ENCODE measurements at places on chromosomes 7 and 10. TPM values are rescaled to one million over a fixed set of nuclear protein-coding genes. Genes with fewer than 3 reads are reported as not detected.

DNA sequence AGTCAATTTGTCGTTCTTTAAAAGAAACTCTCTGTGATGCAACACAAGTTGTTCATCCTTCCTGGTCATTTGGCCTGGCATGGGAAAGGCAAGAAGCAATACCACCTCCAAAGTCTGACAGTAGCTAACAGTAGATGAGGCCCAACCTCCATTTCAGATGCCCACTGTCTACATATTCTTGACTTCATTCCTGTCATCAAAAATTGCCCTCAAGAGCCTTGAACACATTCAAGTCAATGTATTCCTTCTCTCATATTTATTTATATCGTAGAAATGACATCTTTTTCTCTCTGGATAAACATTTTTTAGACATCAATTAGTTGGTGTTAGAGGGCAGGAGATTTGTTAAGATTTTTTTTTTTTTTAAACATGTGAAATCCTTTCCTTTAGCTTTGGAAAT, 33.7 kb downstream of the ABLIM1 start:
- no peaks in the 10 kb centered on the region for H3K36me3 ChIP-seq
- no peaks in the 10 kb centered on the region for H3K27me3 ChIP-seq
- peaks cover 46% of the 10 kb centered on the region for H3K4me1 ChIP-seq

DNA sequence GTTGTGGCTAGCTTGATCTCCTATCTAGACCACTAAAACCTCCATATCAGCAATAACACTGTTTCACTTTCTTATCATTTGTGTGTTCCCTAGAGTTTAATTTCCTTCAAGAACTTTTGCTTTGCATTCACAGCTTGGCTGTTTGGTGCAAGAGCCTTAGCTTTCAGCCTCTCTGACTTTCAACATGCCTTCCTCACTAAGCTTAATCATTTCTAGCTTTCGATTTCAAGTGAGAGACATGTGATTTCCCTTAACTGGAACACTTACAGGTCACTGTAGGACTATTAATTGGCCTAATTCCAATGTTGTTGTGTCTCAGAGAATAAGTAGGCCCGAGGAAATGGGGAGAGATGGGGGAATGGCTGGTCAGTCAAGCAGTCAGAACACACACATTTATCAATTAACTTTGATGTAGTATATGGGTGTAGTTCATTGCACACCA, 10.6 kb upstream of the BPGM start:
- H3K27ac ChIP-seq: no peak overlapping the region
- H3K27me3 ChIP-seq: no peaks in the 10 kb centered on the region
- H3K4me1 ChIP-seq: peaks cover 7% of the 10 kb centered on the region
- DNase-seq: no peak
- H3K4me3 ChIP-seq: no peak overlapping the region

- peaks cover 9% of the 10 kb centered on the region for H3K27me3 ChIP-seq
- DNase-seq: no peak
- H3K36me3 ChIP-seq: no peaks in the 10 kb centered on the region
These were observed 166.4 kb downstream of the CHN2 start for GRCh38 chr7:29360633-29361625.

Gene PTPRE
- total RNA-seq: 3.1 TPM

GRCh38 chr7:128166603-128167041, 74.5 kb upstream of the LEP start:
- H3K27me3 ChIP-seq: peaks cover 60% of the 10 kb centered on the region
- no peak for DNase-seq
- H3K36me3 ChIP-seq: peaks cover 3% of the 10 kb centered on the region

DNA sequence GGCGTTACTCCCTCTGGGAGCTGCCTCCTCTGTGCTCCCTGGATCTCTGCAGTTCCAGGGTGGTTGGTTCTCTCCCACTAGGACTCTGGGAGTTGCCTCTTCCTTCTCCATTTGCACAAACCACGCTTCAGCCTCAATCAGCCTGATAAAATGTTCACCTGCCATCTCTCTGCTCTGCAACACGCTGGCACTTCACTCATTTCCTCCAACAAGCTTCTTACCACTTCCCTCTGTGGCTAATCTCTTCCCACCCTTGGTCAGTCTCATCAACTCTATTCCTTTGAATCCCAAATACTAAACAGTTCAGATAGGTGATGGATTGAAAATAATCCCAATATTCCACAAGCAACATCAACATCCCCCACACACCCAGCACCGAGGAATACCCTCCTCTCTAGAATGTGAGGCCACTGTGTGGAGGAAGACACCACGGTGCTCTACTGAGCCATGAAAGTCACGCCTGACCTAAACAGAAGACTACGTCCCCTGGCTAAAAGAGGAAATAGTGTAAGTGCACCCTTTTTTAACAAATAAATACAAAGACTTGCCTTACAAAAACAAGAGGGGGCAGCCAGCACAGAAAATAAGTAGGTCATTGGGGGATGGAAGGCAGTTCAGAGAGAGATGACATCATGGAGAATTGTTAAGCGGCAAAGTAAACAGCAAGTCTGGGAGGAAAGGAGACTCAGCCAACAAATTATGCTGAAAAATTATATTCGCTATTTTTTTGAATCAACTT, 1.9 kb upstream of the FAM170B start:
- peak overlapping the region; percentile 22 for H3K27ac ChIP-seq
- H3K27me3 ChIP-seq: peaks cover 5% of the 10 kb centered on the region
- no peak overlapping the region for H3K4me3 ChIP-seq
- no peak for DNase-seq
- peaks cover 23% of the 10 kb centered on the region for H3K4me1 ChIP-seq

- H3K4me1 ChIP-seq: peaks cover 13% of the 10 kb centered on the region
- no peak overlapping the region for H3K27ac ChIP-seq
- no peak overlapping the region for H3K4me3 ChIP-seq
- H3K27me3 ChIP-seq: no peaks in the 10 kb centered on the region
- peak; percentile 44 for DNase-seq
- H3K36me3 ChIP-seq: peaks cover 7% of the 10 kb centered on the region
These were observed 20.1 kb upstream of the PRKAR1B start for GRCh38 chr7:747186-747585.

GRCh38 chr10:50622706-50623662, 772 bp downstream of the SGMS1 start:
- no peak for DNase-seq
- H3K4me1 ChIP-seq: peaks cover 26% of the 10 kb centered on the region
- H3K27me3 ChIP-seq: no peaks in the 10 kb centered on the region
- peak overlapping the region; percentile 82 for H3K4me3 ChIP-seq
- H3K36me3 ChIP-seq: no peaks in the 10 kb centered on the region

Gene UCN3
- total RNA-seq: not detected

GRCh38 chr7:3076163-3076562, 32.5 kb upstream of the CARD11 start:
- DNase-seq: no peak
- H3K4me1 ChIP-seq: no peaks in the 10 kb centered on the region

DNA sequence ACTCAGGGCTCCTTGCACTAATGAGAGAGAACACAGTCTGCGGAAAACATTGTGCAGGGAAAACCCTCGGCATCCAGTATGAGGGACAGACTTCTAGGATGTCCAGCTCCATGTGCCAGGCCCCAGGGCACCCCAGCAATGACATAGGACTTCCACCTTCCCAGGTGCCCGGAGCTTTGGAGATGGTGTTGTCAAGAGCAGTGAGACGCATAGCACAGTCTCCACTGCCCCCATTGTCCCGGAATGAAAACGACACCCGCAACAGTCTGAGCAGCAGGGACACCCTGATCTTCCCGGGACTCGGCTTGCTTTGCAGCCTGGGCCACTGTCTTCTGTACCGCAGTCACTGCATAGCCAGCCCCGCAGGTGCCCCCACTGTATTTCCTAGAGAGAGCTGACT, 339.2 kb upstream of the ADARB2 start:
- H3K27me3 ChIP-seq: no peaks in the 10 kb centered on the region
- no peak for DNase-seq
- no peak overlapping the region for H3K27ac ChIP-seq
- H3K4me1 ChIP-seq: peaks cover 13% of the 10 kb centered on the region

GRCh38 chr7:114181280-114181679, 233.3 kb upstream of the FOXP2 start:
- no peaks in the 10 kb centered on the region for H3K36me3 ChIP-seq
- no peak overlapping the region for H3K27ac ChIP-seq
- no peaks in the 10 kb centered on the region for H3K27me3 ChIP-seq
- DNase-seq: no peak
- H3K4me1 ChIP-seq: peaks cover 7% of the 10 kb centered on the region

DNA sequence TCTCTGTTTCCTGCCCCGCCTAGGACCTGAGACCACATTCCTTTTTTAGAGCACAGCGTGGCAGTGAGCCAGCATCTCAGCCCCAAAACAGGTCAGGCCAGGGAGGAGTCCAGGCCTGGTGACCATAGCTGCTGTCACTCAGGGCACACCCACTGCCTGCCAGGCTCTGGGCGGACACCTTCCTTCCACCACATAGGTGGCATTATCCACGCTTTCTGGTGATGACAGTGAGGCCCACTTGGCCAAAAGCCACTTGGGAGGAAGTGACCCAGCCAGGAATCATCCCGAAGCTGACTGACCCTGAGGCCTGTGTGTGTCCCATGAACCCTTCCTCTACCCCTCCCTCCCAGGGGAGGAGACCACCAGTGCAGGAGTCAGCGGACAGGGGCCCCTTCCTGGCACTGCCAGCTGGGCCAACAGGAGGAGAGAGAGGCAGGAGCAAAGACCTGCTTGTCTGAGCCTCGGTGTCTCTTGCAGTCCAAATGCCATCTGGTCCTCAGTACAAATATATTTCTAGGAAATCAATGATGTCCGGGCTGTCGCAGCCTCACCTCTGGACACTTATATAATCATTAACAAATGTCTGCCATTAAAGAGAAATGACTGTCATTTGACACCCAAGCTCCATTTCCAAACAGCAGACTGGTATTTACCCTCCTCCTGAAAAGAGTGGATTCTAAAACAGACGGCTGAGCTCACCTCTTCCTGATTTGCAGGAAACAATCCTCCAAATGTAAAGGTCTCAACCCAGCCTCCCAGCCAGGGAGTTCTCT, 63.0 kb downstream of the ABRAXAS2 start:
- H3K27ac ChIP-seq: peak overlapping the region; percentile 10
- no peaks in the 10 kb centered on the region for H3K36me3 ChIP-seq
- no peak for DNase-seq
- H3K27me3 ChIP-seq: no peaks in the 10 kb centered on the region
- peaks cover 11% of the 10 kb centered on the region for H3K4me1 ChIP-seq
- no peak overlapping the region for H3K4me3 ChIP-seq

Gene PPP1R17
- total RNA-seq: not detected

DNA sequence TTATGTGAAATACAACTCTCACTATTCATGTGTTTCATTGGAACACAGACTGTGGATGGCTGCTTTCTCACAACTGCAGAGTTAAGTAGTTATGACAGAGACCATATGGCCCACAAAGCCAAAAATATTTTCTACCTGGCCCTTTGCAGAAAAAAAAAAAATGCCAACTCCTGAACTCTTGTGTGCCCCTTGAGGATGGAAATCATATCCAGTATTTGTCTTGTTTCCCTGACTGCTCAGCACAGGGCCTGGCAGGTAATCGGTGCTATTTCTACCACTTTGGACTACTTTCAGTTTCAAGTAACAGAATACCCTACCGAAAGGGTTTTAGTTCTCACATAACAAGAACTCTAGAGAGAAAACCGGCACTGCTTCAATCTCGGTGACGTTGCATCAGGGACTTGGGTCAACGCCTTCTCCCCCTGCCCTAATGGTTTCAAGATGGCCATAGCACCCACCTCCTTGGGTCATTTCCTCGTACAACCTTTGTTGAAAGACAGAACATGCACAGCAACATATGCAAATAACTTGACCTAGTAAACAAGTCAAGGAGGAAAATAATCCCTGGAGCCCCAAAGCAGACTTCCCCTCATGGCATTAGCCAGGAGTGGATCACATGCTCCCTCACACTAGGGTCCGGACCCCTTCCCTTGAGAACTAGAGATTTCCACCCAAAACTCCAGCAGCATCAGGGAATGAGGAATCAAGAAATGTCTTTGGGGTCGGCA, 11.8 kb upstream of the GPNMB start:
- H3K4me1 ChIP-seq: peaks cover 13% of the 10 kb centered on the region
- H3K27me3 ChIP-seq: no peaks in the 10 kb centered on the region
- no peak for DNase-seq

DNA sequence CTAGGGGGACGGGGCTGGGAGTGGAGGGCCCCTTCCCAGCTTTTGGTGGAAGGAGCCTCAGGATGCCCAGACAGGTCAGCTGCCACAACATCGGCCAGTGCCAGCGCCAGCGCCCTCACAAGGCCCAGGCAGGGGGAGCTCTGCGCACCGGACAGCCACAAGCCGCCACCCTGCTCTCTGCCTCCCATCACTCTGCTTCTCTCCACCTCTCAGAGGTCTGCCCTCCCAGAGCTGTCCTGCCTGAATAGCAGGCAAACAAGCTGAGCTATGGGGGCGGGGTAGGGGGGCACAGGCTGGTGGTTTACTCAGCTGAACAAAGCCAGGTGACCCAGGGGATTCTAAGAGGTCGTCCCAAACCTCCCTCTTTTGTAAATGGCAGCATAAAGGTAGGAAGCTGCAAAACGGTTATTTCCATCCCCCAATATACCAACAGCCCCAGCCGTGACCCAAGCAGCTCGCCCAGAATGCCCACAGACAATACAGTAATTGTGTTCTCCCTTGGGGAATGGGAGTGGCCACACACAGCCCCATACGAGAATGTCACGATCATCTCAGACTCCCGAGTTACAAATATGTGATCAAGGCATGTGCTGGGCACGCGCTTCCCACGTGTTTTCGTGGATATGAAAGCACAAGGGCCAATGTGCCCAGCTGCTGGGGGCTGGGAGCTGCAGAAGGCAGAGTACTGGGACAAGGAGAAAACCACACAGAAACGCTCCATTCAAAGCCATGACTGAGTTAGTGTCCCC, 19.7 kb downstream of the FAM53B start:
- no peak for DNase-seq
- H3K4me1 ChIP-seq: peaks cover 30% of the 10 kb centered on the region
- no peak overlapping the region for H3K27ac ChIP-seq
- no peaks in the 10 kb centered on the region for H3K27me3 ChIP-seq
- no peak overlapping the region for H3K4me3 ChIP-seq

Gene CYP2E1
- 6.3 TPM for total RNA-seq

Gene MUC3A
- total RNA-seq: not detected

DNA sequence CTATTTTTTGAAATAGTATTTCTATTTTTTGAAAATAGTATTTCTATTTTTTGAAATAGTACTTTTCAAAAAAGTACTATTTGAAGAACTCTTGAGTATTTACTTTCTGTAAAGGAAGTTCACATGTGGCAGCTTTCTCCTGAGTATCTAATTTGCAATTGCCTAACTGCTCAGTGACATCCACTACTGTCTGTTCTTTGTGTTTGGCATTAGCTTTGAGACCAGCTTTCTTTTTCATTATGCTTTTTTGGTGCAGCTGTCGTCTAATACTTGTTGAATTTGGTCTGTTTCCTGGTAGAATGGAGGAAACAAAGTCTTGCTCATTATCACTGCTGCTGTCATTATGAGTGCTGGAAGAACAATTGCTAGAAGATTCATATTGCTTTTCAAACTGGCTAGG, 99.1 kb downstream of the BMPR1A start:
- no peak for DNase-seq
- H3K4me1 ChIP-seq: peaks cover 15% of the 10 kb centered on the region
- peaks cover 16% of the 10 kb centered on the region for H3K36me3 ChIP-seq
- H3K27me3 ChIP-seq: no peaks in the 10 kb centered on the region
- no peak overlapping the region for H3K27ac ChIP-seq
